ENCODE measurements at places on chromosomes 12 and 14.

- no peak for DNase-seq
Measured at GRCh38 chr12:108115123-108116121, 13.7 kb upstream of the WSCD2 start.

DNA sequence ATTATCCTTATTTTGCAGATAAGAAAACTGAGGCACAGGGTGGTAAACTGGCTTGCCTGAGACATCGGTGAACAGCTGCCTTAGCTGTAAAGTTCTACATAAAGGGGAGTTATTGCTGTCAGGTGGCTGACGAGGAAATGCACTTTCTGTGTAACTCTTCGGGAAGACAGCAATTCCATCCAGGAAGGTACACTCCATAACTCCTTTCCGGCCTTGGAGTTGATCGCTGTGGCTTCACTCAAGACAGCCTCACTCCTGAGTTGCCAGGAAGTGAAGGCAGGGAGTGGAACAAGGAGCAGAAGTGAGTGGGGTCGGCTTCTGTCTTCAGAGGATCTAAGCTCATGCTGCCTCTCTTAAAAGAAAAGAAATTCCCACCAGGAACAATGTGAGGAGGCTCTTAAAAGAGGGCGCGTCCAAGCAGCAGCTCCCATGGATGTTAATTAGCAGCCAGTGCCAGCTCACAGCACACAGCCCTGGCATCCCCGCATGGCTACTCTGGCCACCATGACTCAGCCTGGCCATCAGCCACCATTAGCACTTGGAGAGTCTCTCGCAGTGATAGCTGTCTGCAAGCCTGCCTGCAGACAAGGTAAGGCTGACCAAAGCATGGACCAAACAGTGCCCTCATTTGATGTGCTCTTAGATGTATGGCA is 60.3 kb downstream of the NUAK1 start:
- DNase-seq: peak; percentile 80

GRCh38 chr12:39905152-39905551 is 200.7 kb downstream of the SLC2A13 start:
- DNase-seq: peak; percentile 9

- DNase-seq: no peak
Measured at GRCh38 chr14:54532111-54533012, 22.7 kb downstream of the CGRRF1 start.

DNA sequence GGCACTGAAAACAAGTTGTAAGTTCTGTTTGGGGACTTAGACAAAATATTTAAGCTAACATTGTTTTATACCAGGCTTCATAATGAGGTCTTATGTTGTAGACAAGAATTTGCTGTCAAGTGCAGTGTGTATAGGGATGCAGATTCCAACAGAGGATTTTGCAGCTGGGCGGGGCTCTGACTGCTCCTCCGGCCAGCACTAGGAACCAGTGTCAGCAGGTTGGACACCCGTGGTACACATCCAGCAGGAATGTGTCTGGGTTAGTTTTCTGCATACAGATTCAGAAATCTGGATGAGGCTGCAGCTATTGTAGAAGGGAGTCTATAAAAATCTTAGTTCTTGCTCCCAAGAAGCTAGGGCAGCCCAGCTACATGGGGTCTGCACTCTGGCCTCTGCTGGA is 194.3 kb upstream of the RBM19 start:
- DNase-seq: no peak

DNA sequence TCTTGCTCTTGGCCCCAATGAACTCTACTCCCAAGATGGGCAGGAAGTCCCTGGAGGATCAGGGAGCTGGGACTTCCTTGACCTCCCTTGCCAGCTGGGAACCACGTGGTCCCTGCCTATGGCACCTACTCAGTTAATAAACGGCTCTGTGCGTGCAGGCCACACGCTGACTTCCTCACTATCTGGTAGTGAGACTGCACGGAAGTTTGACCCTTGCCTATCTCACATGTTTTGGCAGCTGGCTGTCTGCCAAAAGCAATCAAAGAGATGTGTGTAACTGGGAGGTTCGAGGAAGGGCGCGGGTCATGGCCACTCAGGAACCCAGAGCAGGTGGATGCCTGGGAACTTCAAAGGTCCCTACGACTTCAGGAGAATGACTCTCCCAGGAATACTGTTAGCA is 57.9 kb downstream of the RFLNA start:
- no peak for DNase-seq

GRCh38 chr14:68703093-68703492 is 89.8 kb downstream of the ZFP36L1 start:
- DNase-seq: peak; percentile 48

DNA sequence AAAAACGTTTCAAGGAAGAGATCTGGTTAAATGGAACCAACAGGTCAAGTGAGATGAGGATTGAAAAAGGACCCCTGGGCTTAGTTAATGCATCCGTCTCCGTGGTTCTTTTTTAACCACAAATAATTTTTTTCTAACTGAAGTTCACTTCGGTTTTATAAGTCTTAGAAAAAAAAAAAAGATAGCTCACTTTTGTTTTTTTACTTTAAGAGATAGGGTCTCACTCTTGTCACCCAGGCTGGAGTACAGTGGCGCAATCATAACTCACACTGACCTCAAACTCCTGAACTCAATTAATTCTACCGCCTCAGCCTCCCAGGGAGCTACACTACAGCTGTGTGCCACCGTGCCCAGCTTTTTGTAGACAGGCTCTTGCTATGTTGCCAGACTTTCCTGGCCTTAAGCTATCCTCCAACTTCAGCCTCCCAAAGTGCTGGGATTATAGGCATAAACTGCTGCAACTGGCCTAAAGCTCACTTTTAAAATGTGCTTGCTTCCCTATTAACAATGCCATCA is 11.8 kb downstream of the HNRNPC start:
- DNase-seq: no peak

DNA sequence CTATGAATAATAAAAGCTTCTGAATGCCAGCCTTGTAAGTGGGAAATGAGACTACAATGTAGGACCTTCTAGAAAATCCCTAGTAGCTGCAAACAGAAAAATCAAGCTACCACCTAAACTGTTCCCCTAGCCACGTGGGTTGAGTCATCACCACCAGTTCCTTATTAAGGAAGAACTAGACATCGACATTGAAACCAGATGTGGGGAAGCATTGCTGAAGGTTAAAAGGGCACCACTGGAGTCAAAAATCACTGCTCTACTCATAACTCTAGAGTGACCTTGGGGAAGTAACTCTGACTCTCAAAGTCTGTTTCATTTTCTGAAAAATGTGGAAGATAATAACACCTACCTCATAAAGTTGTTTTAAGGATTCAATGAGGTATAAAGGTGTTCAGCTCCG is 9.4 kb upstream of the CNIH1 start:
- peak; percentile 49 for DNase-seq

DNA sequence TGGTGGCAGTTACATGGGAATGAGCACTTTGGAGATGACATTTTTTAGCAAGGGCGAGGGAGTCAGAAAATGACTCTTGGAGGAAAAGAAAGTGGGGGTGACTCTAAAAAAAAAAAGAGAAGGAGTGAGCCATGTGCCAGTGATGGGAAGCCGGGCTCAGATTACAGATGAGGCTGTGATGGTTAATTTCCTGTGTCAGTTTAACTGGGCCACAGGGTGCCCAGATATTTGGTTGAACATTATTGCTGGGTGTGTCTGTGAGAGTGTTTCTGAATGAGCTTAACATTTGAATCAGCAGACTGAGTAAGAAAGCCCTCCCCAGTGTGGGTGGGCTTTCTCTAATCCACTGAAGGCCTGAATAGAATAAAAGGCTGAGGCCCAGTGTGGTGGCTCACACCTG is 26.8 kb upstream of the CCDC60 start:
- no peak for DNase-seq

- peak; percentile 1 for DNase-seq
Measured at GRCh38 chr14:66610154-66610563, 102.2 kb downstream of the GPHN start.

DNA sequence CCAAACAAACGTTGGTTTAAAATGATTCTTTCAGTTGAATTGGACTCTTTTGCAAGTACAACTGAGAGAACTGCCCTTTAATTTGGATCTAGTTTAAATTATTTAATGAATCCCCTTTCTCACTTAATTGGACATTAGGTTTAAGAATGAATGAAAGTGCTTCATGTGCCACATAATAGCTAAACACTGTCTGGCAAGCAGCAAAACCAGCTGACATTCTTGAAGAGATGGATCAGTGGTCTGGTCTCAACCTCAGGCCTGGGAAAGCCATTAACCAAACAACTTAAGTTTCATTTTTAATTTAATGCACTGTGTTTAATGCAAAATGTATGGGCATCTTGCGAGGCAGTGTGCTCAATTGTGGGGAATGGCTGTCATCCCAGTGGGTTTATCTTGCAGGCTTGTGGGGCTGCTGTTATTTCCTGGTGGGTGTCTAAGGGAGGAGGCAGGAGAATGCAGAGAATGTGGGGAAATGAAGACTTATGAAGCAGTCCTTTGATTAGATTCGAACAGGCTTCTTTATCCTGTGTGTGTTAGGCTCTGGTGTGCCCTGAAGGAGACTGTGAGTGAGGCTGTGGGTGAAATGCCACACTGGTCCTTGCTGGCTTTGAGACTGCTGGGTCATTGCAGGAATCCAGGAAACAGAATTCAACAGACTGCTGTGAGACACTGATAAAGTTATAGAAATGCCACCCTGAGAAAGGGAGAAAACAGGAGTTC is 144.1 kb upstream of the PELI2 start:
- DNase-seq: no peak

GRCh38 chr14:66322564-66322963 is 163.6 kb upstream of the CCDC196 start:
- DNase-seq: no peak

DNA sequence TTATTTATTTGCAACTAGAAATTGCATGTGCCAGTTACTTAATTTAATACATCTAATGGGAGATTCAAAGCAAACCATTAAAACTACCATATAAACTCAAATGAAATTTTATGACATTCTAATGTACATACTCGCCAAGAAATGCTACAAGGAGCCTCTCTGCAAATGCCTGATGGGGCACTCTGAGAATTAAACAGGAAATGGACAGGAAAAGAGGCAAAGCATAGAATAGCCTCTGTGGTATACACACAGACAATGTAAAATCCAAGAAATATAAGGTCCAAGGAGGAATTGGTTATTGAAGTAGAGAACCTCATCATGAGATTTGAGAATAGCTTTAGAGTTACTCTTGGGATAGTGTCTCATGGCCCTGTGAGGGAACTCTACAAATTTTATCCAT is 41.2 kb downstream of the RAB21 start:
- no peak for DNase-seq

GRCh38 chr12:81596558-81596957 is 162.6 kb downstream of the PPFIA2 start:
- DNase-seq: no peak

DNA sequence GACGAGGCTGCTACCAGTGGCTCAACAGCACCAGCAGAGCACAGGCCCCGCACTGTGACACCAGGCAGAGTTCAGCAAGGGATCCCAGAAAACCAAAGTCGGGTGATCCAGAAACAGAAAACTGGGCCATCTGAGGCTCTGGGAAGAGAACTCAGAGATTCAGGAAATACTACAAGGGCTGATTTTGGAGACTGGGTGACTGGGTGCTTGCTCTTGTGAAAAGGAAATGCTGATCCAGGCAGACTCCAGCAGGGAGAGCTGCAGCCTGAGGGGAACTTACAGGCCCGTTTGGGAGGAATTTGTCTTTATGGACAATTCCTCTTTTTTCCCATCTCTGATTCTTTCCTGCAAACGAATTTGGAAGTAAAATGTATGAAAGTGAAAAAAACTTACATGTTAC is 28.2 kb downstream of the FOXN3 start:
- DNase-seq: peak; percentile 14

GRCh38 chr14:101758913-101759593 is 2.5 kb upstream of the PPP2R5C start:
- DNase-seq: no peak

- DNase-seq: no peak
Measured at GRCh38 chr12:26268841-26269561, 73.6 kb downstream of the SSPN start.

DNA sequence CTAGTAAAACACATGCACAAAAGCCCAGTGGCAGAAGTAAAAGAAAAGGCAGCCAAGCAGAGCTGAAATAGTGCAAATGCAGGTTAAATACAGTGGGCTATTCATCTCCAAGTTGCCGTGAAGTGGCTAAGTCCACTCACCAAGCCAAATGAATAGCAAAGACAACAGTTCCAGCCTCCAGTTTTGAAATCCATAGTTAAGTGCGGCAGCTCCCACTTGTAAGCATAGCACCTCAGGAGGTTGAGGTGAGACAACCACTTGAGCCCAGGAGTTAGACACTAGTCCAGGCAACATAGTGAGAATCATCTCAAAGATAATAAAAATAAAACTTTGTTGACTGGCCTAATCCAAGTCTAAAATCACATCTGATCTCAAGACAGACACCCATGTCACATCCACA is 9.8 kb upstream of the PHLDA1 start:
- DNase-seq: no peak

- DNase-seq: no peak
Measured at GRCh38 chr12:120230974-120231315, 30.0 kb upstream of the RPLP0 start.

DNA sequence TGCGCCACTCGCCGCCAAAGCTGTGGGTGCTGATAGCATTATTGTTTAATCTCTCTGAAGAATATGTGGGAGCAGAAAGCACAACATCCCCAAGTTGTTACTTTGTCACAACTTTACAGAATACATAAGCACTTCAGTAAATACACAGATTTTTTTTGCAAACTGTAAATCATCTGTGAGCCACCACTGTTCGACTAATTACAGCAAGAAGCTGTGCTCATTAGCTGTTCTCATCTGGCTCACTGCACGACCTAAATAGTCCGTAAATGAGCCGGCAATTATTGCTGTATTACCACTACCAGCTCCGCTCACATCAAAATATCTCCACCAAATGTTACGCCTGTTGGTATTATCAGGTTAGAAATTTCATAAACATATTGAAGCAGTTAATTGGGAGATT is 228.9 kb upstream of the PRKD1 start:
- no peak for DNase-seq

- peak; percentile 77 for DNase-seq
Measured at GRCh38 chr12:52871291-52872039, 22.7 kb upstream of the KRT78 start.

- DNase-seq: no peak
Measured at GRCh38 chr12:79223761-79224160, 359.2 kb downstream of the SYT1 start.

GRCh38 chr12:129885287-129885686 is 18.5 kb downstream of the TMEM132D start:
- DNase-seq: no peak

GRCh38 chr12:14663002-14663401 is 33.4 kb downstream of the GUCY2C start:
- DNase-seq: no peak

DNA sequence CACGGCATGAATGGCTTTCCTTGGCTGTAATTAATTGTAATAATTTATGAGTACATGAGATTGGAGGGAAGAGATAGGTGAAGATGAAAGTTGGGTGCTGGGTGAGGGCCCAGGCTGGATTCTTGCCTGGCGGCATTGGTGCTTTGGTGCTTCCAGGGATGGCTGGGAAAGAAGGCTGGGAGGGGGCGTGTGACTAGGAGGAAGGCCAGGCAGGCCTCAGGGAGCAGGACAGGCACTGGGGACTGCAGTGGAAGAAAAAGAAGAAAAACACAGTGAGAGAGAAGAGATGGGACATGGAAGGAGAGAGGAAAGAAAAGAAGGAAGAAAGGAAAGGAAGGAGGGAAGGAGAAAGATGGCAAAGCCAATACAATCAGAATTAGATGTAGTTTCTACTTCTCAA is 3.7 kb downstream of the HOXC9 start:
- DNase-seq: no peak

All from HFFc6 (cell line).